ENCODE measurements at places on chromosomes 7 and 10.

DNA sequence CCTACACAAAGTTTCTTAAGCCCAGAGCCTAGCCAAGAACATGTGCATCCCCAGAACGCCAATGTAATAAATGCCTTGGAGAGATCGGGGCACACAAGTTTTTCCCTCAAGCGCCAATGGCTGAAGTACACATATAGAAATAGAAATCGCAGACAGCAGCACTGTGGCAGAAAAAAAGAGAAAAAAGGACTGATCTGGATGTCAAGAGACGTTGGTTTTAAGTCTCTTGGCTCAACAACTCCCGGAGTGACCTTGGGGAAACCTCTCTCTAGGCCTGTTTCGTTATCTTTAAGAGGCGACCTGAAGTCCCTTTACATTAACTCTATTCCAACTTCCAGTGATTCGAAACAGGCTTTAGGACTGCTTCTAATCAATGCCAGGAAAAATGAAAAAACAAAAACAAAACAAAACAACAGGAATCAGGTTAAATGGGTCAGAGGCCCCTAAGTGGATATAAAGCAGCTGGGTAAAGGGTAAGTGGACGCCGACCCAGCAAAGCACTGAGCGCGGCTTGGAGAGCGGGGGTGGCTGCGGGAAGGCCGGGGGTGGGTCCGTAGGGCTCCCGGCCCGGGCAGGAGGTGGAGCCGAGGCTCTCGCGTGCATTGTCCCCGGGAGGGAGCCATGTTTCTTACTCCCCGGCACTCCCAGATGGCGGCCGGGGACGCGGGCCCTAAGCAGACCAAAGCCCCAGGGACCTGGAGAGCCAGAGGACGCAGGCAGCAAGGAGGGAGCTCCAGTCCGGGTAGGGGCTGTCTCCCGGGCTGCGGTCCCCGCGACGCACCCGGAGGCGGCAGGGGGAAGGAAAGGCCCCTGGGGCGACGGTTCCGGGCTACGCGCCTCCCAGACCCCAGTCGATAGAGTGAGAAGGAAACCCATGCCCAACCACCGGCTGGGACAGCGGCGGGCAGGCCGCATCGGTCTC lies 757 bp downstream of the EIF3A start:
- peak; percentile 19 for DNase-seq

- DNase-seq: no peak
Observed at GRCh38 chr7:48548667-48549066, 375.7 kb upstream of the CDC14C start.

GRCh38 chr7:81533426-81533825 lies 236.4 kb downstream of the HGF start:
- no peak for DNase-seq

DNA sequence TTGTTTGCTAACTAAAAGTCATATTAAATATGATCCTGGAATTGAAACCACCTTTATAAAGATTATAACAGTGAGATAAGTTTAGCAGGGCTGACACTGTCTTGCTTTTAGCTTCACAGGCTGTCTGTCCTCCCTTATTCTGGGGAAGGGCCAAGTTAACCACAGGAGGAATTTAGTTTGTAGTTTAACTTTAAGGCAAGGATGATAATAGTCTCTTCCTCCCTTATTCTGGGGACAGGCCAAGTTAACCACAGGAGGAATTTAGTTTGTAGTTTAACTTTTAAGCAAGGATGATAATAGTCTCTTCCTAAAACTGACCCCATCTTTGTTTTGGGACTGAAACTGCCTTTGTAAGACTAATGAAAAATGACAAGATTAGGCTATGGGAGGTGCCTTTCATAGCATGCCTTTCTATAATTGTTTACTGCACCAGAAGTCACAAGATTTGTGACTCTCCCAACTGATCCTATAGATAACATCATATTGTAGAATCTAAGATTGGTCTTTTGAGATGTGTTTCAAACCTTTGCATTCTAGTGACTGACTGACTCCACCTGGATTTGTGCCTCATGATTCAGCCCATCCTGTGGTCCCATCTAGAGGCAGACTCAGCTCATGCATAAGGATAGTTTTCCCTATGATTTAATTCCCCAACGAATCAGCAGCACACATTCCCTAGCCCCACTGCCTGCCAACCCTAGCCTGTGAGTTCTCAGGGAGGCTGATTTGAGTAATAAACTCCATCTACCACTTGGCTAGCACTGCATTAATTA lies 212.0 kb downstream of the MAGI2 start:
- no peak for DNase-seq

- no peak for DNase-seq
Observed at GRCh38 chr7:80472491-80473200, 39.2 kb downstream of the GNAT3 start.

DNA sequence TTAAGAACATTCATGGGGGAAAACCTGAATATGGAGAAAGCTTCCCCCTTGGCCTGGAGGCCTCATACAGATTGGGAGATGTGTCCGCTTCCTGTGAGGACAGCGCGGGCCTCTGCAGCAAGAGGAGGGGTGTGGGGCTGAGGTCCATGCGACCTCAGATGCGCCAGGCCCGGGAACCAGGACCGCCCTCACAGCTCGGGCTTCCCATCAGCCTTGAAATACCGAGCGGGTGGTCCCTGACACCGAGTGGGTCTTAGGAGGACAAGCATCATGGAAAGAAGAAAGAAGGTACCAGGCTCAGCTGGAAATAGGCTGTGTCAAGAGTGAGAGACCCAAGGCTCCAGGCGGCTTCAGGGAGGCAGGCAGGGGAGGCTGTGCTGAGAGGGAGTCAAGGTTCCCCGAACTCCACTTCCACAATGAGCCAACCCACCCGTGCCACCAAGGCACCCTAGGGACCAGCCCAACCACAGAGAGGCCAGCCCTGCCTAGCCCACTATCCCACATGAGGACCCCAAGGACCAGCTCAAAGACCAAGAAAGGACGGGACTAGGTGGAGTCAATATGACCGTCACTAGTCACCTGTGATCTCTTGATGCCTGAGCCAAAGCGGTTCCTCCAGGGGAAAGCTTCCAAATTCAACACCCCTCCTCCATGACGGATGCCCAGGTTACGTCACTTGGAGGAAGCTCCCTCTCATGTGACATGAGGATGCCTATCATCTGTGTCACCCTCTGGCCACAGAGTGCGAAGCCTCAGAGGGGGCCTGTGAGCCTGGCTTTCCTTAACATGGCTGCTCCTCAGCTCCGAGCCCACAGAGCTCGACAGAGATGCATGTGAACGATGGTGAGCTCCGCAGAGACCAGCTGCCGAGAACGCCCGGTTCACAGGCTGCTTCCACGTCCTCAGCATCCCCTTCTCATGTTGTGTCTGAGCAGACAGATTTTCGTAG lies 103.7 kb downstream of the TCERG1L start:
- no peak for DNase-seq

- no peak for DNase-seq
Observed at GRCh38 chr10:15427843-15428414, 56.8 kb upstream of the FAM171A1 start.

GRCh38 chr7:157513682-157514081 lies 176.9 kb downstream of the DNAJB6 start:
- no peak for DNase-seq

DNA sequence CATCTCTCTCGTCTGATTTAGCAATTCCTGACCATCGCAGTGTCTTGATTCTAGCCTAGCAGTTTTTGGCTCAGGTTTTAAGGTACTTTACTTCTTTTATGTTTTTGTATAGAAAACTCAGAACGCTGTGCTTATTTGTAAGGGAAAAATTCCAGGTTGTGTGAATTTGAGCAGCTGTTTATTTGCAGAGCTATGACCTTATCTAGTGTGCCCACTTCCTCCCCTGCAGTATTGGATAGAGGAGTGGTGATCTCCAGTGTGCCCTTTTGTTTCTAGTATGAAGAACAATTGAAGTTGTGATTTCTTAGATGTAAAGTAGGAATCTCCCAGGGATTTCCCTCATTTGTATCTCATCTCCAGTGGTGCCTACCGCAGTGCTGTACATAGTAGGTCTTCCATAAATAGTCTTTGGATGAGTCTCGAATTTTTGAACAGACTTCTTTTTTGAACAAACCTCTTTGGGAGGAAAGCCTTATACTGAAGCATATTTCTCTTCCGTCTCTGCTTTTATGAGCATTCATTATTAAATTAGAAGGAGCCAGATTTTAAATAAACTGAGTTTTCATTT lies 40.0 kb downstream of the GARS1 start:
- no peak for DNase-seq

DNA sequence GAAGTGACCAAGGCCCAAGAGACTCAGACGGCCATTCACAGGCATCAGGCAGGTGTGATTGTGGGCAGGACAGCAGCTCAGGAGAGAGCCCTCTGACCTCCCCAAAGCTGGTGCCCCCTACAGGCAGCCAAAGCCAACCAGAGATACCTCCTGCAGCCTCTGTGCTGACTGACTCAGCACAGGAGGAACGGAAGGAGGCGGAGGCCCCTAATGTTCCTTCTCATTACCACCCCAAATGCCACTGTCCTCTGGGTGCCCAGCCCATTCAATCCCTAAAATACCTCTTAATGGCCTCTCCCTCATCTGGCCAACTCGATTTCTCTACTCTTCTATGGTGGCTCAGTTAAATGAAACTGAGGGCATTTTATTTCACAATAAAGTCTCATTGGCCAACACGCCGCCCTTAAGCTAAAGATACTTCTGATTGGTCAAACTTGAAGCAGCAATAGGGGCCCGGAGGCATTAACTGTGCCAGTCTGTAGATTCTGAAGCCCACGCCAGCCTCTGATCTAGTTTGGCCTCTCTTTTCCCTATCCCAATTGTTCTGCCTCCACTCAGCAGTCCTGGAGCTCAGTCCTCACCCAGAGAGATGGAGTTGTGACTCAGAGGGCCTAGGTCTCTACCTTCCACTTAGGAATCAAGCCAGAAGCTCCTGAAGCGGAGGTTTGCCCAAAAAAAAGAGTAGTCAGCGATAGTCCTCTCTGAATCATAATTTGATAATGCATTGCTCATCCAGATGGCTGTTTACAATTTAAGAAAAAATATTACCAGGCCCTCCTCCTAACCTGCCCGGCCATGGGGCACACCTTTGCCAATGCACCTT lies 1.2 kb downstream of the CYREN start:
- DNase-seq: peak; percentile 31

DNA sequence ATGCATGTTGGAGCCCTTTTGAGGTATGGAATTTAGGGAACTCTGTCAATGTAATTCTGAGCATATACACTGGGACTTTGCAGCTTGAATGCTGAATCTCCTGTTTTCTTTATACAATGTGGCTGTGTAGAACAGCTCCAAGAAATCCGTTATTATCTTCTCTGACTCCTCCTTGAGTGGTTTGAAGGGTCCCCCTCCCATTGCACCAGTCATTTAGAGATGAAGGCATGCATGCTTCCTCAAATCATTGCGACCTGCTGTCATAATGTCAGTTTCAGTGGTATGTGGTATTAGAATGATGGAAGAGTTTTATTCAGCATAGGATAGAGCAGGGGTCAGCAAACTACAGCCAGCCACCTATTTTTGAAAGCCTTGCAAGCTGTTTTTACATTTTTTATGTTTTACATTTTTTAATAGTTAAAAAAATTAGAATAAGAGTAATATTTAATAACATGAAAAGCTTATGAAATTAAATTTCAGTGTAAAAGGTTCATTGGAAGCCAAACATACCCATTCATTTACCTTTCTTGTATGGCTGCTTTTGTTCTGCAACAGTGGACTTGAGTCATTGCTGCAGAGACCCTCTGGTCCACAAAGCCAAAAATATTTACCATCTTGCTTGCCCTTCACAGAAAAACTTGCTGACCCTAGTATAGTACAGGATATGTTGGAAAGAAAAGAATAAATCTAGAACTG lies 8.1 kb downstream of the STK17A start:
- no peak for DNase-seq

DNA sequence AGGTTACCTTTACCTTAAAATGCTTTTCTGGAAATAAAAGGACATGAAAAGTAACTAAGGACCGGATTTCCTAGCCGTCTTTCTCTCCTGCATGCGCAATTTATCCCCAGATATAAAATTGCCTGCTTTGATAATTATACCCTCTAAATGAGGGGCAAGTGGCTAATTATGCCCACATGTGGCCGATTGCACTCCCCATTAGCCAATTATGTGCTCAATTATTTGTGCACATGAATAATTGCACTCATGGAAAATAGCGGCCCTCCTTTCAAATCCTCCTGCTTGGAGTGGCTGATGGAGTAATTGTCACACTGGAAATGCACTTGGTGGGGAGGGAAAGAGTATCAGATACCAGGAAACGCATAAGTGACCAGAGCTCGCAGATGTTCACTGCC lies 66.4 kb upstream of the ATRNL1 start:
- DNase-seq: no peak

DNA sequence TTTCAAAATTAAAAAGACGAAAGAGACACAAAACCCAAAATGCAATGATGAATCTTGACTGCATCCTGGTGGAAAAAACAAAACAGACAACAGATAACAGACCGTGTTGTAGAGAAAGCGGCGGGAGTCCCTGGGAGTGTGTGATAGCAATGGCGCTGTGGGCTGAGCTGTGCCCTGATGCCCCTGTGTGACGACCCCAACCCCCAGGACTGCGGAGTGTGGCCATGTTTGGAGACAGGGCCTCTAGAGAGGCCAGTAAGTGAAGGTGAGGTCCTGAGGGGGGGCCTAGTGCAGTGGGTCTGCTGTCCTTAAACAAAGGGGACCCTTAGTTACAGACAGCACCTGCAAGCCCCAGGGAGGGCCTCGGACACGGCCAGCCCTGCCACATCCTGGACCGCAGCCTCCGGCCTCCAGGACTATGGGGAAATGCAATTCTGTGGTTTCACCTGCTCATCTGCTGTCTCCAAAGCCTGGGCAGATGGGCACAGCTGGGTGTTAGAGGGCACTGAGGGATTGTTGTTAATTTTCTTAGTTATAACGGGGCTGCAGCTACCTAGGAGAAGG lies 277.7 kb downstream of the DNAJB6 start:
- no peak for DNase-seq

DNA sequence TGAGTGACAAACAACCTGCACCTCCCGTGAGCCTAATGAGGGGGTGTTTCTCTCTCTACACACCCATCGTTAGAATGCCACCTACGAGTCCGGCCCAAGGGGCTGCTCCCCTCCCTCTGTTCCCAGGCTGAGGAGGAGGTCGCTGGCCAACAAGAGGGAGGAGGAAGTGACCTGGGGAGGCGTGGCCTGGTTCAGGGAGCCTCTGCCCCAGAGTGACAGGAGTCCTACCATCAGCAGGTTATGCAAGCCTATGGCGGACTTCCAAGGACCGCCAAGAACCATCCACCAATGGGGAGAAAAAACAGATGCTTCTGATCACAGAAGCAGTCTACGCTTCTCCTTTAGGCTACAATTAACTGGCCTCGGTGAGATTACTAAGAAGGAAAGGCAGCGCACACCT lies 12.3 kb upstream of the EGFR start:
- no peak for DNase-seq

GRCh38 chr7:100035876-100036275 lies 13.7 kb upstream of the ZSCAN21 start:
- DNase-seq: no peak
